ENCODE measurements at places on chromosomes 6 and 20. TPM values are rescaled to one million over a fixed set of nuclear protein-coding genes. Genes with fewer than 3 reads are reported as not detected.

FRK gene
- 1.9 TPM for total RNA-seq

OLIG3 gene
- total RNA-seq: not detected

JAG1 gene
- total RNA-seq: 26.6 TPM

LPIN3 gene
- 6.0 TPM for total RNA-seq

DPM1 gene
- 64.6 TPM for total RNA-seq

TPD52L2 gene
- total RNA-seq: 112 TPM

SLC22A23 gene
- total RNA-seq: 9.2 TPM

PRND gene
- 0.14 TPM for total RNA-seq

Measured in smooth muscle cell of bladder (primary cell).